ENCODE measurements at places on chromosomes 2 and 18. TPM values are rescaled to one million over a fixed set of nuclear protein-coding genes. Genes with fewer than 3 reads are reported as not detected.
A peak's percentile ranks its signal among the peaks of the same experiment; 100 is the strongest.

Gene MERTK
- 4.4 TPM for polyA plus RNA-seq

Gene ZNF142
- polyA plus RNA-seq: 16.8 TPM

Gene CXCR4
- polyA plus RNA-seq: 30.0 TPM

- peak; percentile 11 for DNase-seq
Observed at GRCh38 chr18:77765468-77765867, 515.8 kb downstream of the GALR1 start.

- no peak for DNase-seq
Observed at GRCh38 chr2:19351499-19351898, 6.9 kb downstream of the OSR1 start.

DNA sequence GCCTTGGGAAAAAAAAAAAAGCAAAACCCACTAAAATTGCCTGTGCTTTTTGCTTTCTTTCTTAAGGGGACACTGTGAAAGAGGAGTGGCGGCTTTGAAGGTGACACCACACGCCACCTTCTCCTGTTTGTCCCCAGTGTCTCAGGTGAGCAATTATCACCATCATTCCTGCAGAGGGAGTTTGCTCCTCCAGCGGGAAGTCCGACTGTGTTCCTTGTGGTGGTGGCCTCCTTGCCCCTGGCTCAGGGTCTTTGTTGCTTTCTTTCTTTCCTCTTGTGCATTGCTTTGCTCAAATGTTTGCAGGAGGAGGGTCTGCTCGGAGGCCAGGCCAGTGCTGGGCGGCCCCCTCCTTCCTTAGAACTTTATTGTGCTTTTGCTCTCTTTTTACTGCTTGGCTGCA, 164.3 kb upstream of the CXCR4 start:
- no peak for DNase-seq

GRCh38 chr2:155035308-155035707, 336.8 kb downstream of the KCNJ3 start:
- DNase-seq: no peak

- DNase-seq: no peak
Observed at GRCh38 chr2:159521272-159521671, 95.1 kb downstream of the BAZ2B start.

DNA sequence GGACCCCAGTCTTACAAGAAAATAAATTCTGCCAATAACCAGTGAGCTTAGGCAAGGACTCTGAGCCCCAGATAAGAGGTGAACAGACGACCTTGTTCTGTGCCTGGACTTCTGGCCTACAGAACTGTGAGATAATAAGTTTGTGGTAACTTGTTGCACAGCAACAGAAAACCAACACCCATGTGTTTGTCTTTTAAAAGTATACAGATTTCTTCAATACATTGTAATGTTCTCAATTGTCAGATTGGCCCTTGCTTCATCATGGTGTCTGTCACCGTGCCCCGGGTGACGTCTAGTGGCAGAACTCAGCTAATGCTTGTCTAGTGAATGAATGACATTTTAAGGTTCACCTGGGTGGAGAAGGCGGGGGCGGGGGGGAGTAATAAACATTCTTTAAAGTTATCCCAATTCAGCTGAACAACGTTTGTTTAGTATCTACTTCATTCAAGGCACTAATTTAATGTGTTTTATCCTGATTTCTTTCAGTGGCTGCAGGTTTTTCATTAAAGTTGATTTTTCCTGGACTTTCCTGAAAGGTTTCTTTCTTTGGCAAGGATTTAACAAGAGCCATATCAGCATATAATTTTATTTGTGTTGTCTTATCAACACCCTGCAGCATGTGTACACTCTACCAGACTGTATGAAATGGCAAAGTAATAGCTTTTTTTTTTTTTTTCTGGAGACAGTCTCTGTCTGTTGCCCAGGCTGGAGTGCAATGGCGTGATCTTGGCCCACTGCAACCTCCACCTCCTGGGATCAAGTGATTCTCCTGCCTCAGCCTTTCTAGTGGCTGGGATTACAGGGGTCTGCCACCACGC, 123.8 kb upstream of the DLX2 start:
- DNase-seq: no peak

- no peak for DNase-seq
Observed at GRCh38 chr2:101569886-101570520, 95.1 kb upstream of the RFX8 start.

- no peak for DNase-seq
Observed at GRCh38 chr2:165193178-165193777, 10.6 kb downstream of the SCN3A start.
